Skeletal muscle tissue (tissue), 5 donors: ENCODE measurements at places on chromosomes 5 and 9. TPM values are rescaled to one million over a fixed set of nuclear protein-coding genes. Genes with fewer than 3 reads are reported as not detected.

DPYSL3 gene
- total RNA-seq, result 109 TPM

GRM6 gene
- total RNA-seq, result not detected

SH3GL2 gene
- total RNA-seq, result under 0.01 TPM

SPINK7 gene
- not detected for total RNA-seq

SOWAHA gene
- under 0.01 TPM for total RNA-seq

ZBTB26 gene
- total RNA-seq, result 3.7 TPM

MAMDC2 gene
- 11.0 TPM for total RNA-seq

PCDHB12 gene
- 1.6 TPM for total RNA-seq

LRRC19 gene
- not detected for total RNA-seq

IFNK gene
- not detected for total RNA-seq

GLRA1 gene
- not detected for total RNA-seq

DMRT2 gene
- total RNA-seq, result 23.5 TPM

SPZ1 gene
- not detected for total RNA-seq

ZFP2 gene
- total RNA-seq, result 1.6 TPM

MLANA gene
- not detected for total RNA-seq

SLC22A4 gene
- total RNA-seq, result 3.1 TPM

PCDHGA4 gene
- total RNA-seq, result 1.0 TPM

ZDHHC11B gene
- 1.0 TPM for total RNA-seq

FAM221B gene
- not detected for total RNA-seq

PANK3 gene
- total RNA-seq, result 38.6 TPM

ZNF608 gene
- 31.3 TPM for total RNA-seq

CDH18 gene
- 12.0 TPM for total RNA-seq

C7 gene
- 15.1 TPM for total RNA-seq

GARIN3 gene
- total RNA-seq, result not detected

SNCAIP gene
- 6.8 TPM for total RNA-seq

SOHLH1 gene
- total RNA-seq, result under 0.01 TPM

IL4 gene
- not detected for total RNA-seq

INSYN2B gene
- total RNA-seq, result not detected

AGXT2 gene
- total RNA-seq, result not detected

JADE2 gene
- 1.6 TPM for total RNA-seq

DBH gene
- total RNA-seq, result not detected

REEP5 gene
- 26.1 TPM for total RNA-seq

LCN10 gene
- total RNA-seq, result 2.1 TPM

TTC23L gene
- total RNA-seq, result not detected

PKD2L2 gene
- 2.6 TPM for total RNA-seq

TAS2R1 gene
- not detected for total RNA-seq

DNM1 gene
- total RNA-seq, result 20.4 TPM

TNFSF8 gene
- 1.0 TPM for total RNA-seq

SPINK5 gene
- not detected for total RNA-seq

TMEM252 gene
- total RNA-seq, result not detected

SLC1A1 gene
- not detected for total RNA-seq

GPBP1 gene
- total RNA-seq, result 71.0 TPM

SHOC1 gene
- total RNA-seq, result not detected

GOLGA1 gene
- 11.0 TPM for total RNA-seq
